ENCODE measurements at places on chromosomes 2 and 18. TPM values are rescaled to one million over a fixed set of nuclear protein-coding genes. Genes with fewer than 3 reads are reported as not detected.

PHLPP1 gene
- polyA plus RNA-seq = 4.0 TPM

LGALSL gene
- polyA plus RNA-seq = 8.6 TPM

CDH20 gene
- polyA plus RNA-seq = not detected

SEPTIN10 gene
- polyA plus RNA-seq = 13.9 TPM

LYPD6 gene
- polyA plus RNA-seq = 1.8 TPM

ARHGEF4 gene
- polyA plus RNA-seq = 58.2 TPM

PLEKHB2 gene
- 20.4 TPM for polyA plus RNA-seq

HOXD10 gene
- polyA plus RNA-seq = not detected

RGPD3 gene
- 0.08 TPM for polyA plus RNA-seq

GRCh38 chr18:66867653-66868052 lies 263.8 kb upstream of the CDH19 start:
- DNase-seq = no peak

- DNase-seq = no peak
Observed at GRCh38 chr2:179266271-179266670, 1.6 kb upstream of the SESTD1 start.

- no peak for DNase-seq
Observed at GRCh38 chr2:197215748-197216360, 94.7 kb downstream of the ANKRD44 start.

GRCh38 chr2:32937602-32938448 lies 8.9 kb upstream of the LTBP1 start:
- DNase-seq = no peak

DNA sequence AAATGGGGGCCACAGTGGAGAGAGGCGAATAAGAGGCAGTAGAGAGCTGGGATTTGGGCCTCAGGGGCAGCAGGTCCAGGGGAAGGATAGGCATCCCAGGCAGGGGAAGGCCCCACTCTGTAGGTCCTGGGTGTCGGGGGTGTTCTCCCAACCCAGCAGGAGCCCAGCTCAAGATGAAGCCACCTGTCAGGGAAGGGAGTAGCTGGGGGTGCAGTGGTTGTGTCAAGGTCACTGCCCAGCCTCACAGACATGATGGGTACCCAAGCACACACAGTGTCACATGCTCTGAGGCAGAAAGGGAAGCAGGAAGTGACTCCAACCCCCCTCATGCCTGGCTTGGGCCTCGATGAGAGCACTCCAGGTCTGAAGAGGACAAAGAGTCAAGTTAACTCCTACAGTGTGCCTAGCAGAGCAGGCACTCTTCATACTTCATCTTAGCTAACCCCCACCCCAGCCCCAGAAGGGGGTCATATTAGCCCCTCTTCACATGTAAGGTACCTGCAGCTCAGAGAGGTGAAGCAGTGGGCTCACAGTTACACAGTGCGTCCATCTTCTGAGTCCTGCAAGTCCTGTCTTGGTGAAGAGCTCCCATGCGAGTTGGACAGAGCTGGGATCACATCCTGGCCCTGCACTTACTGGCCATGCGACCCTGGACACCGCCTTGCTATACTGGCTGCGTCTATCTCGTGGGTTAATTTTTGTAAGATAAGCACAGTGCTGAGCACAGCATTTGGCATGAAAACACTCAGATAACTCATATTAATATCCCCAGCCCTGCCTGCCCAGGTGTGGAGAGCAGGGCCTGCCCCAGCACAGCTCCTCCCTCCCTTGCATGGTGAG lies 72.6 kb upstream of the DAPL1 start:
- DNase-seq = no peak

- no peak for DNase-seq
Observed at GRCh38 chr2:106664669-106665068, 177.5 kb downstream of the CD8B2 start.

DNA sequence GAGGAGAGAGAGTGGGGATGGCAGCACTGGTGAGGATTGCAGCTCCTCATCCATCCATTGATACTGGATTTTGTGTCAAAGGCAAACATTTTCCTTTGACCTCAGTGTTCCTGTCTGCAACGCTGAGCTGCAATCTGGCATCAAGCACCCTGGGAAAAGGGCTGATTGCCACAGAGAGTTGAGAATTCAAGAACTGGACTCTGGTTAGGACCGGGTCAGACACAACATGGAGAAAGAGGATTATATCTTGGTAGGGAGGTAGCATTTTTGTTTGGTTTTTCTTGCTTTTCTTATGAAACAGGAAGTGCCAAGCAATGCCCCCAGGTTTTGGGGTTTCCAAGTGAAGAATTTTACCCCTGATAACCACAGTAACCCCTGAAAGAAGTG lies 81.9 kb upstream of the PKDCC start:
- no peak for DNase-seq

GRCh38 chr2:24830351-24830750 lies 37.1 kb downstream of the CENPO start:
- no peak for DNase-seq

- no peak for DNase-seq
Observed at GRCh38 chr2:219886615-219887014, 259.2 kb downstream of the SLC4A3 start.

GRCh38 chr2:233535271-233535670 lies 31.3 kb downstream of the USP40 start:
- DNase-seq = no peak

- no peak for DNase-seq
Observed at GRCh38 chr18:50633992-50634391, 74.1 kb downstream of the MAPK4 start.

GRCh38 chr2:149441255-149441654 lies 110.9 kb downstream of the LYPD6 start:
- DNase-seq = no peak

DNA sequence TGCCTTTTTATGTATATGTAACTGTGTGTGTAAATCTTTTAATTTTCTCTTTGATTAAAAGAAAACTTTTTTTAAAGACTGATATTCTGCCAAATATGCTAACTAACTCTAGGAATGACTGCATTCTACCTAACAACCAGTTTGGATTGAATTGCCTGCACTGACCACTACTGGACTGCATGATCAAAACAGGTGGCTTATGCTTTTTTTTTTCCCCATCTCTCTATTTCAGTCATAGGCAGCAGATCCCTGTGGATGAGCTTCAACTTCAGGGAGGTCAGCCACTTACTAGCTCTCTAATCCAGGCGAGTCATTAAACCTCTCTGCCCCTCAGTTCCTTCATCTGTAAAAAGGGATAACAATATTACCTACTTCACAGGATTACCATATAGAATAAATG lies 138.6 kb upstream of the SERTAD2 start:
- no peak for DNase-seq

- DNase-seq = no peak
Observed at GRCh38 chr2:9980520-9980919, 29.0 kb downstream of the GRHL1 start.

DNA sequence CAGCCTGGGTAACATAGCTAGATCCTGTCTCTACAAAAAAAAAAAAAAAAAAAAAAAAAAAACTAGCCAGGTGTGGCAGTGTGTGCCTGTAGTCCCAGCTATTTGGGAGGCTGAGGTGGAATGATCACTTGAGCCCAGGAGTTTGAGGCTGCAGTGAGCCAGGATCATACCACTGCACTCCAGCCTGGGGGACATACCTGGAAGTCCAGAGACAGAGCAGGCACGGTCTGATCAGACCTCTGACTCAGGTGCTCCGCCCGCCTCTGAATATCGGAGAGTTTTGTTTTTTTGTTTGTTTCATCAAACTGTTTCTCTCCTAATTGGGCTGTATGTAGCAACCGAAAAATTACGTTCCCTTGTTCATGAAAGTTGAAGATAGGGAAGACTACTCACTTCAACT lies 49.2 kb downstream of the RASGRP3 start:
- no peak for DNase-seq

- no peak for DNase-seq
Observed at GRCh38 chr2:15059870-15060512, 427.5 kb downstream of the LRATD1 start.

DNA sequence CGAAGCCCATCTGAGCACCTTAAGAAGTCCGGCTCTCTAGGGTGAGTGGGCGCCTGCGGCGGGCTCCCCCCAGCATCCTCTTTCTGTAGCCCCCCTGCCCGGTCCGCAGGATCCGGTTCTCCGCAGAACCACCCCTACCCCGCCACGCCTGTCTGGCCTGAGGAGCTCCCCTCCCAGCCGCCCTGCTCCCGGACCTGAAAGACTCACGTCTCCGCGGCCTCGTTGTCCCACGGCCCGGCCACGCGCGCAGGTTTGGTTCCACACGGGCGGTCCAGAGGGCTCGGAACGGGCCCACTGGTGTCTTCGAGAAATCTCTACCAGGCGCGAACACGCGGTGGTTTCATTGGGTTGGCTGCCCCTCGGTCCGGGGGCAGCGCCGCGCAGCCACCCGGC lies 237 bp downstream of the SLC39A6 start:
- no peak for DNase-seq

GRCh38 chr2:46202453-46202852 lies 94.8 kb upstream of the EPAS1 start:
- DNase-seq = no peak

- no peak for DNase-seq
Observed at GRCh38 chr2:75605770-75606529, 40.6 kb upstream of the MRPL19 start.

DNA sequence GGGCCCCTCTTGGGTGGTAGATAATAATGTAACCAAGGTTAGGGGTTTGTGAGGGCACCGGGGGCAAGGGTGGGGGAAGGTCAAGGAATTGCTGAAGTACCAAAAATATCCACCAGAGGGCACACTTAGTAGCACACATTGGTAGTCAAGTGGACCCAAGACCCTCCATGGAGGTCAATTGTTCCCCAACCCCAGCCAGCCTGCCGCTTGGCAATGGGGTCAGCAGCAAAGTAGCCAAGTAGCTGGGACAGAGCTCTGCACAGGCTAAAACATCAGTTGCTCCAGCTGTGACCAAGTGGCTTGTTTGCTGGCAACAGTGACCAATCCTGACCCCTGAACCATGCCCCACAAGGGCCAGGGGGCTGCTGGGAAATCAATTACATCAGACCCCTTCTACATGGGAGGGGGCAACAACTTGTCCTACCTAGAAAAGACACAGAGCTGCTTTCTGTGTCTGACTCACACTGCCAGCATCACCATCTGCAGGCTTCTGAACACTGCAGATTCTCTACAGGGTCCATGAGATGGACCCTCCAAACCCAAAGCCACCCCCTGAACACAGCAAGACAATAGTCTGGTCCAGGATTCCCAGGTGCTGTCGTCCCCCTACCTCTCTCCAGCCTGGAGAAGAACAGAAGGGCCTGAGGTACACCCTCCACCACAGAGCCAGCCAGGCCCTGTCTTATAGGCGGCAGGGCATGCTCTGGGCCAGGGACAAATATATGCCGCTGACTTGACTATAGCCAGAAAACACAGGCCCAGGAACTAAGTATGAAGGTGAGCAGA lies 76.0 kb downstream of the EMX1 start:
- no peak for DNase-seq

DNA sequence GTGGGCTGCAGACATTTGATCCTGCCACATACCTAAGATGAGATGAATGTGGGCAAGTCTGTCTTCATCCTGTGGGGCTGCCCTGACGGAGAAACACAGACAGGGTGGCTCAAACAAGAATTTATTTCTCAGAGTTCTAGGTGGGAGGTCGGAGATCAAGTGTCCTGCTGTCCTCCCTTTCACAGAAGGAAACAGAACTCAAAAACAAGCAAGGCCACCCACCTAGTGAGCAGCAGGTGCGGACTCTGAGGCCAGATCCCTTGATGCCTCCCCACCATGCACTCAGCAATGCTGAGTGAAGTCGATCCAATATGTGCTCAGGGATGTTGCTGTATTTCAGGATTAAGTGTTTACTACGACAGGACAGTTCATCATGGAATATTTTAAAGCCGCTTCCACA lies 63.0 kb upstream of the SNTG2 start:
- DNase-seq = no peak

- no peak for DNase-seq
Observed at GRCh38 chr2:169999054-169999453, 171.8 kb downstream of the UBR3 start.

Data from pancreas (tissue), 10 donors.